ENCODE measurements at places on chromosomes 13 and 19. TPM values are rescaled to one million over a fixed set of nuclear protein-coding genes. Genes with fewer than 3 reads are reported as not detected.

- DNase-seq: no peak
Measured at GRCh38 chr13:113164492-113164891, 6.0 kb downstream of the PROZ start.

DNA sequence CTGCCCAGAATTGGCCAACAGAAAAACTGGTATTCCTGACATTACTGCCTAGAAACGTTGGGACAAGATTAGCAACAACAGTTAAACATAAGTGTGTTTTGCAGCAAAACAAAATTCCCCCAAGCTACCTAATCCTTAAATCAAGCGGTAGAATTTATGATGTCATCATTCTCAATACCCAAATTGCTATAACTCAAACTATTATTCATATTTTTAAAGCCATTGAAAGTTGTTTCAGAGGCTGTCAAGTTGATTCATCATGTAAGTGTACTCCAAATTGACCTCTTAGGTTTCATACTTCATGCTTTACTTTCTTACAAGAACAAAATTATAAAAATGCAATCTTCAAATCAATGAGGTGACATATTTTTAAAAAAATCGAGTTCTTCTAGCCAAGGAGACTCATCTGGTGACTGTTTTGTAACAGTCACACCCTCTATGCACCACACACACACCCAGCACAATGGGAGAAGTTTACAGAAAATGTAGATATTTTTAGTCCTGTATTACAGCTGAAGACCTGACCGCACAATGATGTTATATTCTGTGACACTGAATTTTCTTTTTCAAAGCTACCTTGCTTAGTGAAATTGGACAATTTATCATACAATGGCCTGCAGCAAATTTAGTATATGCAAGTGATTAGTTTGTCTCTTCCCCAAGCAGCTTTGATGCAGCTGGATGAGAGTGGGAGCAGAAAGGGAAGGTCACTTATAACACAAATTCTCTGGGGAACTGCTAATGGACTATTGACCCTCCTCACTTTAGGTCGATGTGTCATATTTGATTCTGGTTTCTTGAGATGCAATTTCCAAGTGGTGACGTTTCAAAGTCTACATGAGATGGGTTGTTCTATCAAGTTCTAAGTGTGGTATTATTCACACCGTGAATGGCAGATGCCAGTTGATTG, 345.3 kb upstream of the OBI1 start:
- DNase-seq: no peak

DNA sequence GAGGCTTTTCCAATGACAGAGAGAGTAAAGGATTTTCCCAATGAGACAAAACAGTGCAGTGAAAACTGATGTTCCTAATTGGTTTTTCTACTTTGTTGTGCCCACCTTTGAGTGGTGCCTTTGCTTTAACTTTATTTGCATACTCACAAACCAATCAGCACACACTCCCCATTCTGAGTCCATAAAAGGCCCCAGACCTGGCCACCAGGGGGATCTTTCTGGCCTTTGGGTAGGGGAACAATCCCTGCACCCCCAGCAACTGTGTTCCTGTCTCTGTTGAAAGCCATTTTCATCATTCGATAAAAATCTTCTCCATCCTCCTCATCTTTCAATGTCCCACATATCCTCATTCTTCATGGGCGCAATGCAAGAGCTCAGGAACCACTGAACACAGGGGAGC, 252.8 kb downstream of the B3GLCT start:
- no peak for DNase-seq

DNA sequence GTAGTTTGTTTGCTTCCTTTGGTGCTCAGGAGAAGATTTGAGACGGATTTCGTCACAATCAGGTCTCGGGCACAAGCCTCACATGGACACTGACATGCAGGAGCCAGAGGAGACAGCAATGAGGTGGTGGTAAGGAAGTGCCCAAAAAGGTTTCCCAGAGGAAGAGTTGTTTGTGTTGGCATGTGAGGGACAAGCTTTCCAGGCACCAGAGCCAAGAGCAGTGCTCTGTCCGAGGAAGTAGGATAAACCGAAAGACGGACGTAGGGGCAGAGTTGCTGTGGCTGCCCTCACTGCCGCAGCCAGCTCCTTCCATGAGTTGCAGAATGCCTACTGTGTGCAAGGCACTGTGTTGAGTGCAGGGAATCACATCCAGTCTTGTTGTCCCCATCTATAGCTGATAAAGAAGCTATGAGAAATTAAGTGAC, 27.7 kb downstream of the SAE1 start:
- no peak for DNase-seq

- no peak for DNase-seq
Measured at GRCh38 chr13:19088416-19088815, 93.2 kb downstream of the TUBA3C start.

GRCh38 chr19:29389495-29389894, 136.3 kb upstream of the VSTM2B start:
- DNase-seq: no peak

GRCh38 chr13:40026174-40026585, 370.7 kb downstream of the COG6 start:
- DNase-seq: no peak

- DNase-seq: no peak
Measured at GRCh38 chr19:41637484-41637883, 10.6 kb upstream of the CEACAM4 start.

DNA sequence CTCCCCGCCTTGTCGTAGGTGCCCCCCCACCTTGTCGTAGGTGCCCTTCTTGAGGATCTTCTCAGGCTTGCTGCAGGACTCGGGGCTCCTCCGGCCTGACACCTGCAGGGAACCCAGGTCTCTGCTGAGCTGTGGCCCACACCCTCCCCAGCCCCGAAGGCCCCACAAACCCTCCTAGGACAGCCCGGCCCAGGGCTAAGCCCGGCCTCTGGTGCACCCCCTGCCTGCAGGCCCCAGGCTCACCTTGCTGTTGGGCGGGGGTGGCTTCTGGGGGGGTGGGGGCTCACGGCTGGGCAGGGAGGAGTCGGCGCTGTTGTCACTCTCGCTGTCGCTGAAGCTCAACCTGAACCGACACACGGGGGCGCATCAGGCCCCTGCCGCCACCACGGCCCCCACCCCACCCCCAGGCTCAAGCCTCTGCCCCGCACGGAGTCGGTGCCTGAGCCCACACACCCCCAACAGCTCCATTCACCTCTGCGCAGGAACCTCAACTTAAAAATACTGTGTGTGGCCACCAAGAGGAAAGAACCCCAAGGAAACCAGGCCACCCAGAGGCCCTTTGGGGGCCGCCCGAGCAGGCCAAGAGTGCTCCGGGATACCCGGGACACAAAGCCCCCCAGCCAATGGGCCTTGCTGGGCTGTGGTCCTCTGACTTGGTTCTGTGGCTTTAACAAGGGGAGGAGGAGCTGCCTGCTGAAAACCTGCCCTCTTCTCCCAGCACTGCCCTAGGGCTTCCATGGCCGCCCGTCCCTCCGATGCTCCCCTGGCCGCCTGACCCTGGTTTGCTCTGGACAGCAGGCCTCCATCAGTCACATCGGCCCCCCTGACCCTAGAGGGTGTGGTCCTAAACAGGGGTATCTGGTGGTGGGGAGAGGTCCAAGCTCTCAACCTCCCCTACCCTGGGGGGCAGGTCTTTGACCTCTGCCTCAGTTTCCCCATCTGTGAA, 65.8 kb downstream of the MLLT1 start:
- no peak for DNase-seq

DNA sequence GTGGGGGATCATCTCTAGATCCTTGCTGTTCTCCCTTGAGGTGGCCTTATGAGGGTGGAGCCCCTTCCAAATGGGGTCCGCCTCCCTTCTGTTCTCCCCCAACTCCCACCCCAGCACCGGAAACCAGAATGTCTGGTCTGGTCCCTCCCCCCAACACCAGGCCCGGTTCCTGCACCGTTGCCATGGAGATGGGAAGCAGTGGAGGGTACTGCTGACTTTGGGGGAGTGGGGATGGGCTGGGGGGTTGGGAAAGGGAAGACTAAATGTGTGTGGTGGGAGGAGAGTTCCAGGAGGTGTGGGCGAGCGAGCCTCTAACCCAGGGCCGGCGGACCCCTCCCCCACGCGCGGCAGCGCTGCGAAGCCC, 1.7 kb downstream of the SHANK1 start:
- DNase-seq: no peak

GRCh38 chr19:30344446-30345425, 27.4 kb upstream of the ZNF536 start:
- DNase-seq: no peak

- DNase-seq: no peak
Measured at GRCh38 chr19:58409010-58409790, 751 bp downstream of the ZNF584 start.

- DNase-seq: no peak
Measured at GRCh38 chr13:41408746-41409145, 48.6 kb upstream of the RGCC start.

DNA sequence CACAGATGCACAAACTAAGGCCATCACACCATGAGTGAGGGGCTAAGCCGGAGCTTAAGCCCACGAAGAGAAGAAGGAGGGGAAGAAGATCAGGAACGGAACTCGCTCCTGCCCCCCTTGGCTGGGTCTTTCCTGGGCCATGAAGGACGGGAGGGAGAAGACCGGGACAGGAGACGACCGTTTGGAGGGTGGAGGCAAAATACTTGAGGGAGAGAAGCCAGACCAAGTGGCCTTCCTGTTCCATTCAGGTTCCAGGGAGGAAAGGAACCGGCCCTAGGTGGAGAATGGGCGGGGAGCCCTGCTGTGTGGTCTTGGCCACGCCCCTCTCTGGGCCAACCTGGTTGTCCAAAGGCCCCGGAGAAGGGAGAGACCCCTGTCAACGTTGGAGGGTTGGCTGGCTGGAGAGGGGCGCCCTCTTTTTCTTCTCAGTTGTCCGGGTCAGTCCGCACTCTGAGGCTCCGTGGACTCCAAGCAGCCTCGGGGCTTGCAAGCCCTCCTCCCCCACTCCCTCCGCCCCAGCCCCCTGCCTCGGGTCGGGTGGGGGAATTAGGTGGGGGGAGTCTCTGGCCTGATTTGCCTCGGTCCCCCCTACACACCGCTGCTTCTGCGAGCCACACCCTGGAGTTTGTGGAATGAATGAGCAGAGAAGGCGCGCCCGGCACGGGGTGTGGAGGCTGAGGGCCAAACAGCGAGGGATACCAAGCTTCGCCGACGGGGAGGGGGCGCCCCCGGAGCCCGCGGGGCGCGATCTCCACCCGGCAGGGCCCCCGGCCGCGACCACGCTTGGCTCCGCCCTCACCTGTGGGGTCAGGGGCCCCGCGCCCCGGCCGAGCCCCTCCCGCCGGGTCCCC, 757 bp downstream of the FBN3 start:
- DNase-seq: no peak

DNA sequence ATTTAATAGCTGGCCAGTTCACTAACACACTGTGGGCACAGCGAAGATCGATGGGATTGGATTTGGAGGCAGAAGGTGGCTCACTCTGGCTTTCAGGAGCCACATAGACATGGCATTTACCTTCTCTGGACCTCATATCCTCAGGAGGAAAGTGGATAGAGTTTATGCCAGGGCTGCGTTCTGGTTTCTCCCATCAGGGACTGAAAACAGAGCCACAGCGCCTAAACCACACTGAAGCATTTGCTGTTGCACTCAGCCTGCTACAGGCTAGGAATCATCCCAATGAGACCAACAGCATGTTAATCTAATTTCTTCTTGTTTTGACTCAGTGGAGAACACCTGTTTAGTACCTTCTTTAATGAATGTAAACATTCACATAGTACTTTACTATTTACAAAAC, 1.6 kb downstream of the CYSLTR2 start:
- no peak for DNase-seq

- DNase-seq: no peak
Measured at GRCh38 chr13:46104868-46105267, at the start of gene CPB2. TSS of gene CPB2 (minus strand) at chr13:46105033. CDS start at chr13:46105009, 24 bp downstream.

DNA sequence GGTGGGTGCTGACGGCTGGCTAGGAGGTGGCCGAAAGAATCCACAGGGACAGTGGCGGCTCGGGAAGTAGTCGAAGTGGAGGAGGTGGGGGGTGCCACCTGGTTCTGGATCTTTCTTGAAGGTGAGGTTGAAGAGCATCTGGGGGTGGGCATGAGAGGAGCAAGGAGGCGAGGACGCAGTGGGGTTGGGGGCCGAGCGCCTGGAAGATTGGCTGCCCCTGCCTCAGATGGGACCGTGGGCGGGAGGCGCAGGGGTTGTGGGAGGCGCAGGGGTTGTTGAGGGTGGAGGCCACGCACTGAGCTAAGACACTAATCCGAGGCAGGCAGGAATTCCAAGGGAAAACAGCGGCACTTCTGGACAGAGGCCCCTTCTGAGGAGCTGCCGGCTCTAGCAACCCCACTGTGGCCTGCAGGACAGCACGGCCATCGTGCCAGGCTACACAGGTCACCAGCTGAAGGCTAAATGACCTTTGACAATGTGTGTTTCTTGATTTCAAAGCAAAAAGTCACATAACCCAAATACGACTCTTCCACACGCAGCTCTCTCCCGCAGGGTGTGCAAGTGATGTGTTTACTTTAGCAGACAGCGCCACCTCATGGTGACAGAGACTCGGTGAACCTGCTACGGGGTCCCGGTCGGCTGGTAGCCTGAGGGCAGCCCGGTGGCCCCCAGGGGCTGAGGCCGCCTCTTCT, 44.1 kb upstream of the RANBP3 start:
- DNase-seq: peak; percentile 11

DNA sequence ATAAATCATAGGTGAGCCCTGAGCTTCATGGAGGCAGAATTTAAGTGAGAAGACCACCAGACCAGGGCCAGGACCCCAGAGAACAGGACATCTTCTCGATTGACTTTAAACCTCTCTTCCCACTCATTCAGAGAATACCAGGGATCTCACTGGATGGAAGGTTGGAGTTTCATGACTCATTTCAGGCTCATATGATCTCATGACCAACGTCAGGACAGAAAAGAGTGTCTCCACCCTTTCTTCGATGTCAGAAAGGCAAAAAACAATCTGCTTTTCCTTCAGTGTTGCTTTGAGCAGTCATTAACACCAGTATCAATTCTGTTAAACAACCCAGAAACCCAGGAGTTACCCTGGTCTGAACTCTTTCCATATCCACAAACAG, 361.0 kb downstream of the KLF12 start:
- no peak for DNase-seq

- no peak for DNase-seq
Measured at GRCh38 chr19:49017666-49018351, 918 bp upstream of the LHB start.

TICAM1 gene
- total RNA-seq: 0.78 TPM

WDR88 gene
- total RNA-seq: 0.16 TPM

LIG4 gene
- 19.8 TPM for total RNA-seq

ZNF534 gene
- 2.8 TPM for total RNA-seq

PPM1N gene
- total RNA-seq: 0.47 TPM

KIR2DL4 gene
- total RNA-seq: not detected

CEACAM3 gene
- not detected for total RNA-seq

KIRREL2 gene
- 0.94 TPM for total RNA-seq

ZNF586 gene
- total RNA-seq: 69.7 TPM

TSSK6 gene
- 1.2 TPM for total RNA-seq

PROZ gene
- not detected for total RNA-seq

ZNF154 gene
- 42.7 TPM for total RNA-seq

ZNF442 gene
- 5.9 TPM for total RNA-seq
